Spleen (tissue), 13 donors: ENCODE measurements at places on chromosomes 7 and 10.

- H3K27me3 ChIP-seq = no peaks in the 10 kb centered on the region
- no peaks in the 10 kb centered on the region for H3K36me3 ChIP-seq
- no peak overlapping the region for H3K27ac ChIP-seq
- no peak for DNase-seq
- no peak overlapping the region for H3K4me3 ChIP-seq
- no peaks in the 10 kb centered on the region for H3K4me1 ChIP-seq
These were observed 150.4 kb downstream of the JCAD start for GRCh38 chr10:29908962-29909361.

DNA sequence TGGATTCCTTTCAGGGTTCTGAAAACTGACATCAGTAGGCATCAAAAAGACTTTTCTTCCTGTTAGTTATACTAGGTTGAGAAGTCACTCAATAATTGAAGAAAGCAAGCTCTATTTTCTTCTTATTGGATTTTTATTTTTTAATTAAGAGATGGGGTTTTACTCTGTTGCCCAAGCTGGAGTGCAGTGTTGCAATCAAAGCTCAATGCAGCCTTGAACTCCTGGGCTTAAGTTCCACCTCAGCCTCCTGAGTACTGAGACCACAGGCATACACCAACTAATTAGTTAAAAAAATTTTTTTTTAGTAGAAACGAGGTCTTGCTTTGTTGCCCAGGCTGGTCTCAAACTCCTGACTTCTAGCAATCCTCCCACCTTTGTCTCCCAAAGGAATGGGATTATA lies 28.0 kb downstream of the PIP4K2A start:
- no peaks in the 10 kb centered on the region for H3K36me3 ChIP-seq
- H3K4me1 ChIP-seq = peaks cover 94% of the 10 kb centered on the region
- no peak for DNase-seq
- H3K27ac ChIP-seq = peak overlapping the region; percentile 81
- no peak overlapping the region for H3K4me3 ChIP-seq

DNA sequence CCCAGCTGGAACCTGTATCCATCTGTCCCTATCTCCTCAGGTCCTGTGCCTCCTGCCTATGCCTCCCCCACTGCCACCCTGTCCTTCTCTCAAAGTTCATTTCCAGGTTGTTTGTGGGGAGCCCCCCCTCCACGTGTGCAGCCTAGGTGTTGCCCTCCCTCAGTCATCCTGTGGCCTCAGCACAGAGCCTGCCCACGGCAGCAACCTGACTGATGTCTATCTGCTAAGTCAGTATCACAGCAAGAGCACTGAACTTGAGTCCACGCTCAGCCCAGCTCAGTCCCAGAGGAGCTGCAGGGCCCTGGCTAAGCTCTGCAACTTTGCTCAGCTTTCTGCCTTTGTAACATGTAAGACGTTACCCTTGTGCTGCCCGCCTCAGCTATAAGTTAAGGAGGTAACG lies 28.7 kb downstream of the FAM53B start:
- H3K4me1 ChIP-seq = peaks cover 71% of the 10 kb centered on the region
- peak overlapping the region; percentile 23 for H3K27ac ChIP-seq
- no peak overlapping the region for H3K4me3 ChIP-seq
- H3K36me3 ChIP-seq = no peaks in the 10 kb centered on the region
- peak; percentile 76 for DNase-seq
- H3K27me3 ChIP-seq = no peaks in the 10 kb centered on the region

GRCh38 chr10:95941115-95941514 lies 33.3 kb downstream of the CC2D2B start:
- no peak for DNase-seq
- no peak overlapping the region for H3K4me3 ChIP-seq
- no peaks in the 10 kb centered on the region for H3K36me3 ChIP-seq
- no peaks in the 10 kb centered on the region for H3K4me1 ChIP-seq
- H3K27me3 ChIP-seq = no peaks in the 10 kb centered on the region

GRCh38 chr7:23129036-23129435 lies 23.5 kb downstream of the KLHL7 start:
- H3K27me3 ChIP-seq = no peaks in the 10 kb centered on the region

DNA sequence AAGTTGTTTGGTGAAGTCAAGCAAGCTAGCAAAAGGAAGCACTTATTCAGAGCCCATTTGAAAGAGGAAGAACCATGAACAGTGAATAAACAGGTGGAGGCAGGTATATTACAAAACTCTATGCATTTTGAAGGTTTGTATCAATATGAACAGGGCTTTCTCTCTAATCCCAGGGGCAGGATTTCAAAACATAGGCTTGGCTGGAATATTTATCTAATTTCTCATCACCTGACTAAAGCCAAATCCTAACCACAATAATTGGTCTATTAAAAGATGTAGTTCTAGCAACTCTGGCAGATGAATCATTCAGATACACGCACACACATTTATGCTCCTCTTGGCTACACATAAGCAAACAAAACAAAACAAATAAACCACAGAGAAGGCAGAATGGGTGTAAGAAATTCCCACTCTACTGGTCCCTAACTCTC lies 554.4 kb downstream of the INHBA start:
- H3K27ac ChIP-seq = no peak overlapping the region
- H3K27me3 ChIP-seq = no peaks in the 10 kb centered on the region
- H3K4me3 ChIP-seq = no peak overlapping the region
- no peak for DNase-seq
- H3K36me3 ChIP-seq = no peaks in the 10 kb centered on the region
- no peaks in the 10 kb centered on the region for H3K4me1 ChIP-seq

DNA sequence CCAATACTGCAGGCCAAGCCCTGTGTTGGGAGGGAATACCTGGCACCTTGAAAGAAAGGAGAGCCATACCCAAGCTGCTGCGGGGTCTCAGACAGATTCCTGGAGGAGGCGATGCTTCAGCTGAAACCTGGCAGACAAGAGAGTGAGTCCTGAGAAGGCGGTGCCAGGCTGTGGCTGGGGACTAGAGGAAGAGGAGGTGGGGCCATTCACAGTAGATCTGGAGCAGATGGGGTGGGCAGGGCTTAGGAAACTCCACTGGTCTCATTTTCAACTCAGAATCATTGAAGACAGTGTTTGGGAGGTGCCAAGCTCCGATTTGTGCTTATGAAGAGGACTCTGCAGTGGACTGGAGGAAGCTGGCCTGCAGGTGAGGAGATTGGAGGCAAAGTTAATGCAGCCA lies 236.3 kb upstream of the MKI67 start:
- DNase-seq = no peak
- no peaks in the 10 kb centered on the region for H3K36me3 ChIP-seq
- no peak overlapping the region for H3K27ac ChIP-seq
- H3K4me3 ChIP-seq = no peak overlapping the region
- H3K27me3 ChIP-seq = peaks cover 14% of the 10 kb centered on the region

DNA sequence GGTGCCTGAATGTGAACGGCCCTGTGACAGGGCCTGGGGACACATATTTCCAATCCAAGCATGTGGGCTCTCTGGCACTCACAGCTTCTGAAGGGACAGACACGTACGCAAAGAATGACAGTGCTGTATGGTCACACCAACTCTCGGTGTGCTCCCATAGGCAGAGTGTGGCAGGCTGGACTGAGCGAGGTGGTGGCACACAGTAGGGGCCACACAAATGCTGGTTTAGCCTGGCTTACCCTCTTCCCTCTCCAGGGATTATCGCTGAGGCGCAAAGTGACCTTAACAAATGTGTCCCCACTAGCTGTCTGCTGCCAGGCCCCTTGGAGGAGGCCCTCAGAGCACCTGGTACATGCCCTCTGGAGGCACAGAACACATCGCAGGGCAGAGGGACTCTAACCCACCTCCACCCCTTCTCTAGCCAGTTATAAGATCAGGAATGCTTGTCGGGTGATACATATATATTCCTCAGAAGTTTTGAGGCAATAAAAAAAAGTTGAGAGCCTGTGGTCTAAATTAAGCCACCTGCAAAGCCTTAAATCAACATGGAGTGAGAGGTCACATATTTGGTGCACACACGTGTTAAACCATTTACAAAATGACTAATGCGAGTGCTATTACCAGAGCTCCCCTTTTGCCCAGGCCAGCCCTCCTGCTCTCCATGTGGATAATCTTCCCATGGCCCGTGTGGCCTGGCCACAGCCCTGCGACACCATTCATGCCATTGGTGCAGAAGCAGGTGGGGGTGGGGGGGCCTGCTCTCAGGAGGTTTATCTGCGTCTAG lies 262.8 kb upstream of the GRB10 start:
- DNase-seq = no peak
- no peak overlapping the region for H3K27ac ChIP-seq
- no peak overlapping the region for H3K4me3 ChIP-seq

DNA sequence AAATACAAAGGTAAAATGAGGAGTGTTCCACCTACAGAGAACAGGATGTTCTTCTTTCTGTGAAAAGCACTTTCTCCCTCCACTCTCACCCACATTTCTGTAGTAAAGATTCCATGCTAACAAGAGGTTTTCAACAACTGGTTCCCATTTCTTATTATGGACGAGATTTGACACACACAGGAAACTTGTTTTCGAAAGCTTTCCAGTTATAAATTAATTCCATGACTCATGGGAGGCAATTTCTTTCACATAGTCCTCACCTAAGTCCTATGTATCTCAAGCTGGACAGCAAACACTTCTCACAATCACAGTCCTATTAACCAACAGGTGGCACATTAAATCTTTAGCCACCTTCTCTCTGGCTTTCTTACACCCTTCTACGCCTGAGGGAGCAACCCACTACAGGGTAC lies 24.5 kb downstream of the RAPGEF5 start:
- H3K27me3 ChIP-seq = no peaks in the 10 kb centered on the region
- H3K36me3 ChIP-seq = no peaks in the 10 kb centered on the region
- no peaks in the 10 kb centered on the region for H3K4me1 ChIP-seq
- H3K4me3 ChIP-seq = no peak overlapping the region

DNA sequence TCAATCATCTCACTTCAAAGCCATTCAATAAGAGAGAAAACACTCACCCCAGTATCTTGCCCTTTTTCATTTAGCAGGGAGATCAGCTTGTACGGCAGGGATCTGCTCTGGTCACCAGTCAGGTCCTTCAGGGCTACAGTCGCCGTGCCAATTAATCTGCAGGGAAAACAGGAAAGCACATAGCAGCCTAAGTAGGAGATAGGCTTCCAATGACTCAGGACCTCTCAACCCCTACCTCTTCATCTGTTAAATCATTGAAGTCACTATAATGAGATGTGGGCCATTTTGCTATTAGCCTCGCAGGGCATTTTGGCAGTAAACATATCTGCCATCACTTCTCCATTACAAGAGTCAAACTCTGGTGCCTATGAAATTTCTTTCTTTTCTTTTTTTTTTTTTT lies 50.8 kb downstream of the MYOF start:
- H3K4me3 ChIP-seq = no peak overlapping the region
- H3K27me3 ChIP-seq = no peaks in the 10 kb centered on the region
- no peaks in the 10 kb centered on the region for H3K36me3 ChIP-seq
- no peak for DNase-seq
- no peak overlapping the region for H3K27ac ChIP-seq

- DNase-seq = no peak
- no peaks in the 10 kb centered on the region for H3K4me1 ChIP-seq
- no peaks in the 10 kb centered on the region for H3K27me3 ChIP-seq
- no peak overlapping the region for H3K27ac ChIP-seq
- H3K36me3 ChIP-seq = no peaks in the 10 kb centered on the region
- no peak overlapping the region for H3K4me3 ChIP-seq
These were observed 690.3 kb upstream of the FOXK1 start for GRCh38 chr7:3991731-3992231.

- H3K27me3 ChIP-seq = no peaks in the 10 kb centered on the region
- peaks cover 26% of the 10 kb centered on the region for H3K4me1 ChIP-seq
- DNase-seq = peak; percentile 54
- peaks cover 7% of the 10 kb centered on the region for H3K36me3 ChIP-seq
- H3K4me3 ChIP-seq = no peak overlapping the region
These were observed 90.4 kb downstream of the CHST15 start for GRCh38 chr10:124003070-124003419.

GRCh38 chr10:3471472-3471871 lies 298.9 kb upstream of the PITRM1 start:
- H3K27me3 ChIP-seq = no peaks in the 10 kb centered on the region
- no peak for DNase-seq
- H3K27ac ChIP-seq = no peak overlapping the region
- peaks cover 30% of the 10 kb centered on the region for H3K4me1 ChIP-seq

DNA sequence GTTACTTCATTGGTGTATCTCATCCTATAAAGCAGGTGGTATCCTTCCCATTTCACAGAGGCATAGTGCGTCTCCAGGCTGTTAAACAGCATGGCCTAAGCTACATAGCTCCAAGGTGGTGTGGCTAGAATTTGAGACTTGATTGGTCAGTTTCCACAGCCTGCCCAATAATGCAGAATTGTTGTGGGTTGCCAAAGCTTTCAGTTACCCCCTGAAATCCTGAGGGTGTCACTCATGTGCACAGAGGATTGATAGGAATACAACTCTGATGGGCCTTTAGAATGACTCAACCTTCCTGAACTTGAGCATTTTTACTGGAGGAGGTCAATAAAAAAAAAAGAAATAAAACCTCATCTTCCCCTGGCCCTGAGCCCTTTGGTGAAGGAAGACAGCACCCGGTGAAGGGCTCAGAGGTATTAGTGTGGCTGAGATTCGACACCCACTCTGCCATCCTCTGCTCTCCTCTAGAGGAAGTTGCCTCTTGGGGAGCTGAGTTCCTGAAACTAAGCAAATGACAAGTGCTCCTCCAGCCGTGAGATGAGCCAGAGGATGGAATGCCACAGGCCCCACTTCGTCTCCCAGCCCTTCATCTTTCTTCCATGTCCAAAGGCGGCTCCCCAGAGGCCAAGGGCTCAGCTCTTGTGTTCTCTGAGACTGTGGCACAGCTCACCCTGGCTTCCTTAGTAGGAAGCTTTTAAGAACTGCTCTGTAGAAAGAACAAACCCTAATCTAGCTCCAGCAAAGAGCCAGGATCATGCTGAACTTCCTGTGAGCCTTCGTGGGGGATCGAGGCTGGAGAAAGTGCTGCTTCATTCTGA lies 1.0 kb downstream of the ACSL5 start:
- peak overlapping the region; percentile 90 for H3K27ac ChIP-seq
- H3K36me3 ChIP-seq = no peaks in the 10 kb centered on the region
- peaks cover 35% of the 10 kb centered on the region for H3K4me1 ChIP-seq
- no peaks in the 10 kb centered on the region for H3K27me3 ChIP-seq

GRCh38 chr10:11424456-11425295 lies 186.8 kb downstream of the USP6NL start:
- no peak overlapping the region for H3K27ac ChIP-seq
- H3K27me3 ChIP-seq = no peaks in the 10 kb centered on the region
- H3K36me3 ChIP-seq = no peaks in the 10 kb centered on the region

- no peaks in the 10 kb centered on the region for H3K36me3 ChIP-seq
- H3K4me3 ChIP-seq = no peak overlapping the region
- H3K4me1 ChIP-seq = no peaks in the 10 kb centered on the region
These were observed 29.5 kb downstream of the CDCA7L start for GRCh38 chr7:21916176-21916575.

DNA sequence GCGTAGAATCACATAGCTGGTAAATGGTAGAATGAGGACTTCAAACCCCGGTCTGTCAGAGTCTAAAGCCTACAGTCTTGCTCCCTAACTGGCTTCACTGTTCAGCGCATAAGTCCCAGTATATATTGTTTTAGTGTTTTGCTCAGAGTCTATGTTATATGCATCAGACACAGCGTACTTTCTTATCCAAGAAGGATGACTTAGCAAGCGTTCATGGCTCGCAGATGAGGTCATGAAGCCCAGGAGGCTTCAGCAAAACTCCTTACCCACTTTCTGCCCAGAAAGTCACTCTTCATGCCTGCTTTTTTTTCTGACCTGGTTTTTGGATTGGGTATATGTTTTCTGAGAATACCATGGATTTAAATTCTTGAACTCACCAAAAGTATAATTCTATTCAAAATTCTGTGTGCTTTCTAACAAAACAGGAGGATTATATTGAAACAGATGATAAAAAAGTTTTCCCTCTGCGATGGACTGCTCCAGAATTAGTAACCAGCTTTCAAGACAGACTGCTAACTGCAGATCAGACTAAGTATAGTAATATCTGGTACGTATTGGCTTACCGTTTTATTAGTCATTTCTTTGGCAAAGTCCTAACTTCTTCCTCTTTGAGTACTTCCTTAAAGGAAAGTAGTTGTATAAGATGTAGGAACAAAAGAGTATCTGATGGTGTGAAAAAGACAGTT lies 24.6 kb upstream of the BHLHA15 start:
- no peak for DNase-seq
- no peaks in the 10 kb centered on the region for H3K27me3 ChIP-seq
